ENCODE measurements at places on chromosomes 3 and 15.

- DNase-seq: no peak
These were observed 235.7 kb downstream of the THRB start for GRCh38 chr3:24258727-24259600.

DNA sequence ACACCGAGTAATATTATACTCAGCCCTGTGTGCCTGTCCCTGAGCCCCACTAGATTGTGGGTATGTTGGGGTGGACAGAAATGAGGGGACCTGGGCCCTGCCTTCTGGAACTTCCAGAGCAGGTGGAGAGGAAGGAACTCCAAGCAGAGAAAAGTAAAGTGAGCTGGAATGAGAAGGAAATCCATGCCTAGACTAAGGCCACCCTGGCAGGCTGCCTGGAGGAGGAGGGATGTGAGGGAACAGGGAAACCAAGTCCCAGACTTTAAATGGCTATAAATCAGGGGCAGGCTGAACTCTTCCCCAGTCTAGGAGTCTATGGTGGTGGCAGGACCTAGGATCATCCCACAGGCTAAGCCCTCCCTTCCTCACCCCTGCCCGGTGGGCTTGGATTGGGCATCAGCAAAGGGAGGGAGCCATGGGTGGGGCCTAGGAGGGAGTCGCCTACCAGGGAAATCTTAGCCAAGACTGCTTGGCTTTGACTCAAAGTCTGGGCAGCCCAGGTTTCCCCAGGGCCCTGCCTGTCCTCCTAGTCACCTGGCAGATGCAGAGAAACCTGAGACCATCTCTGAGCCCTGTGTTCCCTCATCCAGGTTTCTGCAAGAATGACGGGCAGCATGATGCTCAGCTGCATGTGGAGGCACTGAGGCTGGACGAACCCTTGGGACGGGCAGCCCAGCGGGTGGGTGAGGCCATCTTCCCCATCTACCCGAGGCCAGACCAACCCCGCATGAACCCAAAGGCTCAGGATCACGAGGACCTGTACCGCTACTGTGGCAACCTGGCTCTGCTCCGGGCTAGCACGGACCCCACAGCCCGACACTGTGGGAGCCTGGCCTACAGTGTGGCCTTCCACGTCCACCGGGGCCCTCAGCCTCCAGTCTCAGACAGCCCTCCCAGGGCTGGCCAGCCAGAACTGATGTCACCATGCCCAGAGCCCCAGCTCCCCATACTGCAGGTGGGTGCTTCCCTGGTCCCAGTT lies 15.6 kb upstream of the STRA6 start:
- no peak for DNase-seq

- DNase-seq: no peak
These were observed 220.3 kb downstream of the STT3B start for GRCh38 chr3:31753050-31753425.

DNA sequence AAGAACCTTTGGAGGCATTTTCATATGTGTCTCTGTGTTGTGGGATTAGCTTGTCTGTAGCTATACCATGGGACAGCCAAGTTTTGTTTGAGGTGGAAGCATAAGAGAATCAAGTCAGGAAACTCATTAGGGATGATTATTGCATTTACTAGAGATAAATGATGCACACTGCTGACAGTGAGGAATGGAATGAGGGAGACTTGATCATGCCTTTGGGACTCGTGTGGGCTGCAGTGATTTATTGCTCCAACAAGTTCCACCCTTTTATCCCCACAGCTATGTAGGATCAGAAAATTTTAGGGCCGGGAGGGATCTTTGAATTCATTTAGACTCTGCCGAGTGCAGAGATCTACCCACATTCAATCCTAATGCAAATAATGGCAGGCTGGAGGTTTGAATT lies 16.3 kb downstream of the ZNF385D start:
- DNase-seq: no peak

GRCh38 chr3:141648055-141648910 lies 89.8 kb upstream of the RNF7 start:
- no peak for DNase-seq

DNA sequence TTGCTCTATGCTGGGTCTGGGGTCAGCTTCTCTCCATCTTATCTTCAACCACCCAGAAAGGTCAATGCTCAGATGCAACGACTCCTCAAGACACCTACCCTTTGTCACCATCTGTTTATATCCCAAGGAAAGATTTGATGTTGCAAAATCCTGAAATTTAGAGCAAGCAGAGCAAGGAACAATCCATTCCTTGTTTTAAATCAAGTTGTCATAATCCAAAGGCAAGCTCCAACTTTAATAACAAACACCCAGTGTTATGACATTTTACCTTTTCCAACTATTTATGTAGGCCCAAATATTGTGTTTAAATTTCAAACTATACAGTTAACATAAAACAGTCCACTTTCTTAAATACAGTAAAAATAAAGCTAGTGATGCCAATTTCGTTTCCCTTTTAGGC lies 116.5 kb upstream of the LRIG1 start:
- no peak for DNase-seq

- DNase-seq: peak; percentile 8
These were observed 793 bp downstream of the SLC30A4 start for GRCh38 chr15:45521596-45522327.

DNA sequence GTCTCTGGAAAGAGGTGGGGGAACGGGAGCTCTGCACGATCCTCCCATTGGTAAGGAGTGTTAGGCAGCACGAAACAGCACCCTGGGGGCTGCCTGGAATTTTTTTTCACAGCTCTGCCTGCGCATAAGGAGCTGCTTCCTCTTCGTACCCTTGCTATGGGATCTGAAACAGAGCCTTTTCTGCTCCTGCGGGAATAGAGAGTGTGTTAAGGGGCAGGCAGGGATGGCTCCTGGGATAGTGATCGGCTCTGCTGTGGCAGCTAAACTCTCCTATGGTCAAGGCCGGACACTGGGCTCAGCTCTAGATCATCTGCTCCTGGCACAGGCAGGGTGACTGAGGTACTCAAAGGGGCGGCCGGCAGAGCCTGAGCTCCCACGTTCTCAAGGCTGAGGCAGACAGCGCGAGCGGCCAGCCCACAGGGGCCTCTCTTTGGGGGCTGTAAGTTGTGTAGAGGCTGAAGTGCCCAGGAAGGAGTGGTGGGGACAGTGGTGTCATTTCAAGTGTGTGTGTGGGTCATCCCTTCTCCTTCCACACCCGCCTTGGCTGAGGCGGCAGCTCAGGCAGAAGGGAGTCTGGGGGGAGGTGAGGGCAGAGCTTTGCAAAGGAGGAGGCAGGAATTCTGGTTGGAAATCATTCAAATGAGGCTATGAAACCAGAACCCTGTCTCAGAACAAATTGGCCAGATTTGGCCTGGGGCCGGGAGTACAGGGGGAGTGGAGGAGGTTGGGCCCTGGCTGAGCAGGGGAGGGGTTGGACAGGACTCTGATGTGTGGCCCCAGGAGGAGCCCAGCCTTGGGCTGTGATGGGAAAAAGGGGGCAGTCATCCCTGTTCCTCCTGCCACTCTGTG lies 31.0 kb downstream of the EPHB3 start:
- DNase-seq: no peak

GRCh38 chr3:148556664-148557063 lies 141.0 kb upstream of the AGTR1 start:
- no peak for DNase-seq

DNA sequence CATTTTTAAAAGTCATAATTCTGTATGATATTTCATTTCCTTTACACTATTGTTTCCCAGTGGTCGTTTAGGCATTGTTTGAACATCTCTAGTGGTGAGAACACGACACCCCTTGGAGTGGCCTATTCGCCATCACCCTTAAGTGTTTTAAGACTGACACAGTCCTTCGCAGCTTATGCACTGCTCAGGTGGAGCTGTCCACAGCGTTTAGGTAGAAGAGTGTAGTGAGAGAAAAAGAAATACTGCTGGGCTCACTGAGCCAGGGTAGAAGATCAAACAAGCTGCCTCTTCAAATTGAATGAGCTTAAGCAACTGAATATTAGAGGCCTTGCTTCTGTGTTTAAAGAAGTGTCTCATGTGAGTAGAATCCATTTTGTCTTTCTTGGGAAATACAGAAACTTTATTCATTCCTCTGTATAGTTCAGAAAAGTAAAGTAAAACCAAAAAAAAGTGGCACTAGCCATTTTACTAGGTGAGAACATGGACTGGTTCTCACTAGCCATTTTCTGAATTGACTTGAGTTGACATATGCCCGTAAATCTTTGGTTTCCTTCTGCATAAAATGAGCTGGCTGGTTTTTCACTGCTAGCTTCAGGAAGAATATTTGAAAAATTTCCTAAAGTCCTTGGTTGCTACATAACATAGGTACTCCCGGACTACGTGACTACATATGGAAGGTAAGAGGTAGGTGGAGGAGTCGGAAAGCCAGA lies 155.9 kb downstream of the P3H2 start:
- DNase-seq: no peak

DNA sequence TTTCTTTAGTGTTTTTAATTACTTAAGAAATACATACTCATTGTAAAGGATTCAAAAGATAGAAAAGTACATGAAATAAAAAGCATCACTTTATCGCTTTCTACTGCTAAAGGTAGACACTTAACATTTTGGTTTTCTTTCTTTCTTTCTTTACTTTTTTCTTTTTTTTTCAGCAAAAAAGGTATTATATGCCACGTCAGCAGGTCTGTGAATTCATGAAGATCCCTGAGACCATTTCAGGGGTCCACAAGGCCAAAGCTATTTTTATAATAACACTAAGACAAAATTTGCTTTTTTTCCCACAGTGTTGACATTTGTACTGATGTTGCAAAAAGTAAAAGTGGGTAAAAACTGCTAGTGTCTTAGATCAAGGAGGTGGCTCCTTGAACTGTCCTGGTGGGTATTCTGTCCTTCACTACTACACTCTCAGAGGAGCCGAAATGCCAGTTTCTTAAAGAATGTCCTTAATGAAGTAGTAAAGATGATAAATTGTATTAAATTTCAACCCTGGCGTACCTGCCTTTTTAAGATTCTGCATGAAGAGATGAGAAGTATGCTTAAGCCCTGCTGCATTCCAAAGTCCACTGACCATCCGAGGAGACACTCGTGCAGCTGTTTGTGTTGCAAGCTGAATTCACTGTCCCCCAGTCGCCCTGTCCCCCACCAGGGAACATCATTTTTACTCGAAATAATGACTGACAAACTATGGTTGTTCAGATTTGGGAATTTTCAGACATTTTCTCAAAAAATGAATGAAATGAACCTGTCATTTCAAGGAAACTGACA lies 106.7 kb upstream of the PIAS1 start:
- DNase-seq: no peak

DNA sequence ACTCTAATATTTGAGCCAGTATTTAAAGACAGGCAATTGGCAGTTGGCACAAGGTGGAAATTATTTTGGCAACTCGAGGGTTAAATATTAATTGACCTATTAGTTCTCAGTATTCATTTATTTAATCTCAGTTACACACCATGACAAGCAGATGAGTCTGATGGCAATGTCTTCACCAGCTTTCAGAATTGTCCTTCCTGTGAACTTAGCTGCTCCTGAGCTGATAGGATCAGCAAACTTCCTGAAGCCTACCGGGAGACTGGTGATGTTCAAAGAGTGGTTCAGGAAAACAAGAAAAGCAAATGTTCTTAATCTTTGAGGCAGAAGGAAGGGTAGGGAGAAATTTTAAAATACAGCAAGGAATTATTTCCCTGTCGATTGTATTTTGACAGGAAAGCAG lies 522.2 kb downstream of the SOX2 start:
- no peak for DNase-seq

DNA sequence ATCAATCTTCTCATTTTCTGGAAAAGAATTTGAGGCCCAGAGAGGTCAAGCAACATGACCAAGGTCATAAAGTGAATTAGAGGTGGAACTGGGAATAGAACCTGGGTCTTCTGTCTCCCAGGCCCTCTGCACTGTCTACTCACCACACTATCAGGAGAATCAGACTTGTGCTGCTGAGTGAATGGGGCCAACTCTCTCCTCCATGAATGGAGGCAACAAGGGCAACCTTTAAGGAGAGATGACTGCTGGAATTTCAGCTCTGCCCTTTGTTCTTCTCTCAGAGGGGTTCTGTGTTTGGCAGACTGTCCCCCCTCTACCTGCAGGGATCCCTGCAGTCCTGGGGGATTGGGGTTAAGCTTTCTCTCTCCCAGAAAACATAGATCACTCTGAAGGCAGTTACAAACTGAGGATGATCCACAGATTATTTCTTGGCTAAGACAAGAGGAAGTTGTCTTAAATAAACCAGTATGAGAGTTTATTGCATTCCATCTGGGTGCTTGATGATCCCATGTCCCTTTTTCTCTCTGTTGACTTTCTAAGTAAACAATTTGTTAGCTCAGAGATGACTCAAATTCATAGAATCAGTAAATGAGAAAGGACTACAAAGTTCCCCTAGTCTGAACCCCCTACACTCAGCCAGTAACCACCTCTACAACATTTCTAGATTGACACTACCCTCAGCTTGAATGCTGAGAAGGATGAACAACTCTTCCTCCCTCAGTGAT lies 99.0 kb upstream of the LIPC start:
- peak; percentile 80 for DNase-seq

GRCh38 chr3:123831420-123831819 lies 52.7 kb downstream of the MYLK start:
- DNase-seq: no peak

DNA sequence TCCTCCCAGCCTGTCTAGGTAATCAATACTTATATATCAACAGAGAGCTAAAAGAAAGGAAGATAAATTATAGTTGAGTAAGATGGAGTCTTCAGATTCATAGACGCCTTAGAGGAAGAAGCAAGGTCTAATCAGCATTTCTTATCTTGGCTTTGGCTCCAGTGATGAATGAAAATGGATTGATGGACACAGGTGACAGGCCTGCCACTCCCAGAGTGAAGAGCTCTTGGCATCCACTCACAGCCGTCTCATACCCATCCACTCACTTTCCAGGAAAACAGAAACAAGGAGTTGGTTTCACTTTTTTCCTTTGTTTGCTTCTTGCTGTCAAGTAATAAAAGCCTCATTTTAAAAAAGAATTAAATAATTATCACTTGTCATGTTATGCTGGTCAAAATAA lies 168.2 kb downstream of the MFSD1 start:
- DNase-seq: no peak

GRCh38 chr3:49199239-49199899 lies 28.0 kb downstream of the KLHDC8B start:
- DNase-seq: no peak

- DNase-seq: no peak
These were observed 1.7 kb upstream of the GFM1 start for GRCh38 chr3:158642474-158643210.

DNA sequence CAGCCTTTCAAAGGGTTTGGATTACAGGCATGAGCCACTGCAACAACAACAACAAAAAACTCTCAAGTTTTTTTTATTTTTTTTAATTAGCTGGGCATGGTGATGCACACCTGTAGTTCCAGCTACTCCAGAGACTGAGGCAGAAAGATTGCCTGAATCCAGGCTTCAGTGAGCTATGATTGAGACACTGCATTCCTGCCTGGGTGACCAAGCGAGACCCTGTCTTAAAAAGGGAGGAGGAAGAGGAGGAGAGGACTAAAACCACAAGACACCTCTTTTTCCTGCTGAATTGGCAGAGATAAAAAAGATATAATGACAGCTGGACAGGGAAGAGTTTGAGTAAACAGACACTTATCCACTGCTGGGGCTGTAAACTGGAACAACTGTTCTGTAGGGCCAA lies 22.7 kb upstream of the CHRNB4 start:
- no peak for DNase-seq

- no peak for DNase-seq
These were observed 302.8 kb upstream of the GOLIM4 start for GRCh38 chr3:168398371-168399025.

Data from inflammatory macrophage treated with lipopolysaccharide for 4 hours (primary cell).